ENCODE measurements at places on chromosomes 2 and 18. TPM values are rescaled to one million over a fixed set of nuclear protein-coding genes. Genes with fewer than 3 reads are reported as not detected.

The GNLY gene
- total RNA-seq = 8,199 TPM

The LDLRAD4 gene
- total RNA-seq = 24.0 TPM

The ATP8B1 gene
- not detected for total RNA-seq

The FAM110C gene
- total RNA-seq = 1.3 TPM

The ZC3H6 gene
- total RNA-seq = 17.3 TPM

The TTN gene
- total RNA-seq = 2.5 TPM

The CRYGC gene
- not detected for total RNA-seq

The TSPYL6 gene
- total RNA-seq = not detected

The BCL11A gene
- 3.0 TPM for total RNA-seq

The SPEG gene
- 1.5 TPM for total RNA-seq

The IL18RAP gene
- total RNA-seq = 309 TPM

The PROM2 gene
- 0.64 TPM for total RNA-seq

The PROC gene
- not detected for total RNA-seq

The PRPF40A gene
- 120 TPM for total RNA-seq

The TACR1 gene
- total RNA-seq = not detected

The MAP3K19 gene
- not detected for total RNA-seq

The SOX11 gene
- total RNA-seq = not detected

The MYOM1 gene
- 3.0 TPM for total RNA-seq

The NBAS gene
- total RNA-seq = 34.7 TPM

The RFX8 gene
- total RNA-seq = not detected

The UPP2 gene
- not detected for total RNA-seq

The D2HGDH gene
- total RNA-seq = 45.5 TPM

The PPP1R1C gene
- total RNA-seq = not detected

The SLC8A1 gene
- total RNA-seq = 1.4 TPM

The HMSD gene
- not detected for total RNA-seq

The SMPD4 gene
- 81.8 TPM for total RNA-seq

The WNT6 gene
- not detected for total RNA-seq

The VIT gene
- 1.4 TPM for total RNA-seq

The INPP5D gene
- 385 TPM for total RNA-seq

The KLHL29 gene
- total RNA-seq = 0.33 TPM

The PIEZO2 gene
- total RNA-seq = not detected

The MGAT4A gene
- 114 TPM for total RNA-seq

The TRPM8 gene
- total RNA-seq = not detected

The ALPP gene
- 0.30 TPM for total RNA-seq

The SLC38A11 gene
- 0.66 TPM for total RNA-seq

The LBX2 gene
- 1.8 TPM for total RNA-seq

The INO80B gene
- 37.7 TPM for total RNA-seq

The L3MBTL4 gene
- 27.9 TPM for total RNA-seq

The DSG2 gene
- total RNA-seq = 0.05 TPM

The MC2R gene
- not detected for total RNA-seq

The EML6 gene
- 1.7 TPM for total RNA-seq

The MARCHF7 gene
- total RNA-seq = 60.5 TPM
